ENCODE measurements at places on chromosomes 4 and X.

DNA sequence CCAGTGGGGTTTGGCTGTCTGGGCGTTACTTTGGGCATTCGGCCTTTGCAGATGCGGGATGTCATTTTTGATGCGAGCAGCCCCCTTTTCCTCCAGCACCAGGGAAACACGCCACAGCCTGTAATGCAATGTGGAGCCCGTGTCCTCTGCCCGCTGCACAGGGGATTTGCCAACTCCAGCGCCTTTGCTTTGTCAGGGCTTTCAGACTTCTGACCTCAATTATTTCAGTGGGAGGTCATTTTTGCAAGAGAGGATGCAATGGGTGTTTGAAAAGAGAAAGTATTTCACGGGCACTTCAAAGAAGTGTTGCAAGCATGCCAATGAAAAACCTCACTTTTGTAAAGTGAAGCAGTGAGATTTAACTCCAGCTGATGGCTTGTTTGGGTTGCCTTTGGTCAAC, 11.5 kb downstream of the CLCN4 start:
- no peak for DNase-seq

DNA sequence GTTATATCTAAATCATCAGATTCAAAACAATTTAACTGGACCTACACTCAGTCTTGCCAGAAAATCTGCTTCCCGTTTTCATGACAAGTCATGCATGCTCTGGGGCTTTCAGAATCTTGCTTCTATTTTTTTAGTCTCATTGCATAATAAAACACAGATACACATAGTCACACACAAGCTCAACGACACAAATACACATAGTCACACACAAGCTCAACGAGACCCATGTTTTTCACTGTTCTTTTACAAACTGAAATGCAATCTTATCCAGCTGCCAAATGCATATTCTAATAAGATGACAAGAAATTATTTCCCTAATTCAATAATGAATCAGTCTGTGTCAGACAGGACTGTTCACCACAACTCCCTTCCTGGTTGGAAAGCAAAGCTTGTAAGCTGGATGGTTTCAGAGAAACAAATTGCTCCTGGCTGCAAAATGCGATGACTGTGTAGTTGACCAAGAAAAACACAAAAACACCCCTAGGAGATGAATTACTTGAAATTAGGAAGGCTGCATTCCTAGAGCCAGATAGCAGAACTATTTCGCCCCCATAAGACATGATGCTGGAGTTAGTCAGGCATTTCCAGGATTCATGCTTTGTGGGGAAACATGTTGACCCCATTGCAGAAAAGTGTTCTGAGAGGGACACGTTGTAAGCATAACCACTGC, 208.7 kb downstream of the CHIC2 start:
- no peak for DNase-seq

- DNase-seq = no peak
Measured at GRCh38 chr4:92059615-92060014, 244.2 kb upstream of the GRID2 start.

- DNase-seq = no peak
Measured at GRCh38 chr4:24482871-24483270, 101.5 kb downstream of the DHX15 start.

DNA sequence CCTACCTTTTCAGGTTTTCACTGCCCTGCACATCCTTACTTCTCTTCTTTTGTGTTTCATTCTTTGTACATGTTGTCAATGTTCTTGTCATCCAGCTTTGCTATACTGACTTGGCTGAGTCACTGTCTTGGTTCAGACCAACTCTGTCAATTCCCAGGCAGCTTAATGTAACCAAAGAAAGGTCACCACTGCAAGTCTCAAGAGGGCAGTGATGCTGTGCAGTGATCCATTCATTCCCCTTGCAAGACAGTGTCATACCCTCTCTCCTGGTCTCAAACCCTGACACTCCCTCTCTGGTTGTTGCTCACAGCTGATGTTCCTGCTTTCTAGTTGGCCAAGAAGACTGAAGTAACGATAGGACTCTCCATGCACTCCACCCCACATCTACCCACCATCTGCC, 17.5 kb downstream of the RAB39B start:
- DNase-seq = no peak

DNA sequence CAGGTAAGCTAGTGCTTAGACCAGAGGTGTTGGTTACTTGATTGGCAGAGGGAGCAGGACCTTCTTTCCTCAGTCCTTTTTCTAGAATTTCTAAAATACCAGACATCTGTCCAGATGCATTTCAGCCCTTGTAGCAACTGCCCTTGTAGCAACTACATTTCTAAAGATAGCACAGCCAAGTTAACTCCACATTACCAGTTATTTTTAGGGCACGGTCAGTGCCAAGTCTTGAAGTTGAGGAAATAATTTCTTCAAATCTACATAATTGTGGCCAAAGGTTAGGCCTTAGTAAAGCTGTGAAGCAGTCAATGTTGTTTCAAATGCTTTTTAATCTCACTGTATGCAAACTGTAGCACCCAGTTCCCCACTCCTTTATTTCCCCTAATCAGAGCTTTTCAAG, 62.9 kb downstream of the MID1IP1 start:
- no peak for DNase-seq

DNA sequence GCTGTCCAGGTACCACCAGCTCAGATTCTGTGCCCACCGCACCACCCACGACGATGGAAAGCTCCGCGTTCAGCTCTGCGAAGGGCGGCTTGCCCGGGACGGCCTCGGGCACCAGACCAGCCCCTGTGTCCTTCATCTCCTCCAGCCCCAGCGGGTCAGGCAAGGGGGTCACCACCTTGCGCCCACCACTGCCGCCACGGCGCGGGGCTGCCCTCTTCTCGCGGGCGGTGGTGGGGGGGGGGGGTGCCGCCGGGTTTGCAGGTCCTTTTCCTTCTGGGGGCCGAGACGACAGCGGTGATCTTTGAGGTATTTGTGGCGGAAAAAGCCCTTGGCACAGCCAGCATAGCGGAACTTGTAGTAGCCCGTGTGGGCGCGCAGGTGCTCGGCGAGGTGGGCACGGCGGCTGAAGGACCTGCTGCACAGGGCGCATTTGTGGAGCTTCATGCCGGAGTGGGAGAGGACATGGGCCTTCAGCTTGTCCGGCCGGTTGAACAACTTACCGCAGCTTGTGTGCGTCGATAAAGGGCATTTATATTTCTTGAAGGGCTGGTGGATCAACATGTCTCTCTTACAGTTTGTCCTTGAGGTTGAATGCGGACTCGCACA, 50.9 kb downstream of the CFAP299 start:
- DNase-seq = no peak

GRCh38 chr4:100295792-100296191, 105.5 kb upstream of the DDIT4L start:
- DNase-seq = no peak

DNA sequence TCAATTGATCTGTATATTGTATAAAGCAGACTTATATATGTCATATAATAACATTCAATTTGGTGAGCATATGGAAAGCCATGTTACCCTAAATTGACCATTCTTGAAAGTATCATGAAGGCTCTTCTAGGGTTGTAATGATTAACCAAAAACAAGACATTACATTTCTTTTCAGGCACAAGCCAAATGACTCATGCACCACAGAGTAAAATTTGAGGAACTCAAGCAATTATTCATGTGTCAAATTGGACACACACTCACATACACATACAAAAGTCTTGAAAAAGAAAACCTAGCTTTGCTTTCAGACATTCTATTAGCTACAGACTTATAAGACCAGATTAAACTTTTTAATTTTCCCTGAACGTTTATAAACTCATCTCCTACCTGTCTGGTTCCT, 146.5 kb upstream of the PCDH18 start:
- DNase-seq = no peak

GRCh38 chr4:152935631-152936445, at the start of gene FHDC1:
TSS of gene FHDC1 (plus strand) at chr4:152936323. CDS start at chr4:152943058, 6,735 bp downstream.
- DNase-seq = peak; percentile 21

DNA sequence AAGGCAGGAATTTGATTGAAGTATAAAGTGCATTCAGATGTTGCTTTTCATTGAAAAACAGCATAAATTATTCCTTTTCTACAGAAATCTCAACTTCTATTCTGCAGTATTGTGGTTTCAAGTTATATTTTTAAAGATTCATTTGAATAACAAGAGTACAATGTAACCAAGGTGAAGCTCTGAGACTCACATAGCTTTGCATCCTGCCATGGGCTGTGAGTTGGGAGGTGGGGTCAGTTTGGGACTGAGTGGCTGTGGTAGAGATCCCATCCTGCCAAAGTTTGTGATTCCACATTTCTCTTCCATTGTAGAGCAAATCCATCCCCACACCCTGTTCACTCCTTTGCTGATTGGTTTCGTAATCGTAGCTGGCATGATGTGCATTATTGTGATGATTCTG, 69.2 kb downstream of the KIT start:
- DNase-seq = no peak

DNA sequence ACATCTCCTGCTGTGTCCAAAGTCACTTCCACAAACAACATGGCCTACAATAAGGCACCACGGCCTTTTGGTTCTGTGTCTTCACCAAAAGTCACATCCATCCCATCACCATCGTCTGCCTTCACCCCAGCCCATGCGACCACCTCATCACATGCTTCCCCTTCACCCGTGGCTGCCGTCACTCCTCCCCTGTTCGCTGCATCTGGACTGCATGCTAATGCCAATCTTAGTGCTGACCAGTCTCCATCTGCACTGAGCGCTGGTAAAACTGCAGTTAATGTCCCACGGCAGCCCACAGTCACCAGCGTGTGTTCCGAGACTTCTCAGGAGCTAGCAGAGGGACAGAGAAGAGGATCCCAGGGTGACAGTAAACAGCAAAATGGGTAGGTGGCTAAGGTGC, 123.9 kb downstream of the PDLIM5 start:
- no peak for DNase-seq

- DNase-seq = no peak
Measured at GRCh38 chrX:72100051-72100755, 31.5 kb downstream of the RTL5 start.

DNA sequence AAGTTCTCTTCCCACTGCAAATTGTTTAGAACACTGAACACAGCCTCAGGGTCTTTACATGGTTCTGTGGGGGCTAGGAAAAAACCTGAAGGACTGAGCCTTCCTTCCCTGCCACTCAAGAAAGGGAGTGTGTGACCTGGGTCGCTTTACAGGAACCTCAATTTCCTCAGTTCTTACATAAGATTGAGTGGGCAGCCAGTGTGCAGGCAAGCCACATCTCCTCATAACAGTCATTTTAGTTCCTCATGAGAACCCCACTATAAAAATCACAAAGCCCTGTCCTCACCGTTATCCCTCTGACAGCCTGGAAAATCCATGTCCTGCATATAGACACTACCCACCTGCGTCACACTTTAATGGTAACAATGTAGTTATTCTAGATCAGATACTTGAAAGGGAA, 2.1 kb upstream of the ETDC start:
- DNase-seq = no peak

GRCh38 chr4:8262637-8263322, 6.8 kb upstream of the HTRA3 start:
- no peak for DNase-seq

DNA sequence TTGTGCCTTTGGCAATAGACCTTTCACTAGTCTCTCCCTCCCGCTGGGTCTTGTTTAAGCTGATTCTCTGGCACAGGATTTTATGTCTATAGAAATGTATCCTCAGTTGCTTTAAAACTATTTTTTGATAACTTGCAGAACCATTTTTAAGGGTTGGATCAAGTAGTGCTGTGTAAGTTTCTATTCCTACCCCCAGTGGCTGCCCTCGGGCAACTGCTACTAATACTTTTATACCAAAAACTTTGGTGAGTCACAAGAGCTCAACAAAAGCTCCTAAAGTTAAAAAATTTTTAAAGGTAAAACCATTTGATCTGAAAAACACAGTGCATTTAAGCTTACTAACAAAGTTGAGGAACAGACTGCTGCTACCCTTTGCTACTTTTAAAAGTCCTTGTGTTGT, 1460.6 kb upstream of the PCDH7 start:
- no peak for DNase-seq

DNA sequence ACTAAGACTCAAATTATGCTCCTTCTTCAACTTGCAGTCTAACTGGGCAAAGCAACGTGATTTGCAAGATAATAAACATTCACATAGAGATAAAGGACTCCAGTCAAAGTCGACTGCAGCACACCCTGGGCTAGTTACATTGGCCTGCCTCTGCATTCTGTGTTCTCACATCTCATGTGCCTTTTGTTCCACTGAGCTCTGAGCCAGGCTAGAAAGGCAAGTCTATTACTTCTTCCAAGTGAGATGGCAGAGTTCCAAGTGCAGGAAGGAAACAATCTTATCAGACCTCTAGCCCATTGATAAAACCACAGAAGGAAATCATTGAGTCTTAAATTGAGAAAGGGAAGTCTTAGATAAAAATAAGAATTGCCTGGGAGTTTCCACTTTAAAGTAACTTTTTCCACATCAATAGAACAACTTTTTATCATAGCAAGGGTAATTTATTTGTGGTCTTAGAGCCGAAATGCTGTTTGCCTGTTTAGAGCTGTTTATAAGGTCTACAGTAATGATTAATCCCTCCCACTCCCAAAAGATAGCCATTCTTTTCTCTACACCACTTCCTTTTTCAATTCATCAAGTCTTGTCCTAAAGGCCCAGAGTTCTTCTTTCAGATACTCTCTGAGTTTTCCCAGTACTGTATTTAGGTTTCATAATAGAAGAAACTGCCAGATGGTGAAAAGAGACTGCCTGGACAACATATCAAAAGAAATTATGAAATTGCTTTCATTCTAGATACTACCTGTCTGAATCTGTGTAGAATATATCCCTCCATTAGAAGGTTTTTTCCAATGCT, 200.2 kb downstream of the GUCY2F start:
- no peak for DNase-seq

DNA sequence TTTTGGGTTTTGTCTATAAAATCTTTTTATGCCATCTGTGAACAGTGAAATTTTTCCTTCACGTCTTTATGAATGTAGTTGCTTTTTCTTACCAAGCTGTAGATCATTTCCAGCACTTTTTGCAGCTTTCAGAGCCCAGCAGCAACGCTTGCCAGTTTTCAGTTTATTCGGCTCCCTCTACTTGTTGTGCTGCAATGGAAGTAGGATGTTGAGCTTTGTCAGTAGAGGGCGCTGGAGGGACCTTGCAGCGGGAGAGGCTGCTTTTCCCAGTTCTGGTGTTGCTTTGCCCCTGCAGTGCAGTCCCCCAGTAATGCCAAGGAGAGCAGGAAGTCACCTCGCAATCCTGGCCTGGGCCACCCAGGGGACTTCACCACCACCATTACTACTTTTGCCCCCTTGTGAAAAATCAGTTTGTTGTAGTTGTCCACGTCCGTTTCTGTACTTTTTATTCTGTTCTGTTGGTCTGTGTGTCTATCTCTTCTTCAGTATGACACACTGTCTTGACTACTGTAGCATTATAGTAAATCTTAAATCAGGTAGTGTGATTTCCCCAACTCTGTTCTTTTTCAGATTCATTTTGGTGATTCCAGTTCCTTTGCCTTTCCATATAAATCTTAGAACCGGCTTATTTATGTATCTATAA, 21.8 kb downstream of the CMC4 start:
- no peak for DNase-seq

GRCh38 chr4:77264826-77265225, 107.8 kb downstream of the CCNG2 start:
- DNase-seq = no peak

Data from stimulated activated CD4-positive, alpha-beta T cell treated with anti-CD3 and anti-CD28 coated beads, TNF-alpha, amount 100 ng/mL, for 24 hours (primary cell).